ENCODE measurements at places on chromosomes 3 and 15. TPM values are rescaled to one million over a fixed set of nuclear protein-coding genes. Genes with fewer than 3 reads are reported as not detected.

The OR5H6 gene
- total RNA-seq, result not detected

The GOLGA8T gene
- total RNA-seq, result not detected

The AADAC gene
- 0.93 TPM for total RNA-seq

The WDR49 gene
- total RNA-seq, result 0.64 TPM

All from mesenteric fat pad (tissue), 1 donor.